Right renal cortex interstitium (tissue), 3 donors: ENCODE measurements at places on chromosomes 13 and 19. TPM values are rescaled to one million over a fixed set of nuclear protein-coding genes. Genes with fewer than 3 reads are reported as not detected.

Gene KLF2
- 20.1 TPM for polyA plus RNA-seq

Gene EHD2
- polyA plus RNA-seq: 29.3 TPM

Gene MEDAG
- polyA plus RNA-seq: 1.3 TPM

Gene ADGRE3
- not detected for polyA plus RNA-seq

Gene DCLK1
- 3.5 TPM for polyA plus RNA-seq

Gene TPTE2
- 0.35 TPM for polyA plus RNA-seq

Gene RDH8
- not detected for polyA plus RNA-seq

DNA sequence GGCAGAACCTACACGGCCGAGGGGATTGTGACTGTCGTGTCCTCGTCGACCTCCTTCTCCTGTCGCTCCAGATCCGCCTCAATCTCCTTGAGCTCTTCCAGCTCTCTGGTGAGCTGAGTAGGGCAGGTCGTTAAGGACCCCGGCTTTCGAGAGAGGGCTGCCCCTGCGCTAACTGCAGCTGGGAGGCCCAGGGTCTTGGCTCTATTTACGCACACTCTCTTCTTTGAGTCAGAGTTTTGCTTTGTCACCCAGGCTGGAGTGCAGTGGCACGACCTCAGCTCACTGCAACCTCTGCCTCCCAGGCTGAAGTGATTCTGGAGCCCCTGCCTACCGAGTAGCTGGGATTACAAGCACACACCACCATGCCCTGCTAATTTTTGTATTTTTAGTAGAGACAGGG is 7.6 kb downstream of the SPC24 start:
- no peak for DNase-seq

DNA sequence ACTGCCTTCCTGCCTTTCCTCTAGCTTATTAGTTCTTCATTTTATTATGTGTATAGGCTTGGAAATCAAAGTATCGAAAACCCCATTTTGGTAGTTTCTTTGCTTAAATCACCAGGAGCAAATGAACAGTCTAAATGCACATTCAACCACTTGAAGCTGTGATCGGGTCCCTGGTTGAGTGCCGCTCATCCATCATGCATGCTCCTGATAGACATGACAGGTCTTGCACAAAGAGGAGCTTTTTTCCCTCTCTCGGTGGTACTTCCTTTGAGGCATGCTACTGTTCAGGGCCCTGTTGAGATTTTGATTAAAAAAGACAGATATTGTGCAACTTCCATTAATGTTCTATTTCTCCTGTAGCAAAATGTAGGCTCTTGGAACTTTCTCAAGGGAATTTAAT is 185.8 kb downstream of the OLFM4 start:
- no peak for DNase-seq

- DNase-seq: no peak
Observed at GRCh38 chr19:1045247-1045603, 5.3 kb downstream of the ABCA7 start.

DNA sequence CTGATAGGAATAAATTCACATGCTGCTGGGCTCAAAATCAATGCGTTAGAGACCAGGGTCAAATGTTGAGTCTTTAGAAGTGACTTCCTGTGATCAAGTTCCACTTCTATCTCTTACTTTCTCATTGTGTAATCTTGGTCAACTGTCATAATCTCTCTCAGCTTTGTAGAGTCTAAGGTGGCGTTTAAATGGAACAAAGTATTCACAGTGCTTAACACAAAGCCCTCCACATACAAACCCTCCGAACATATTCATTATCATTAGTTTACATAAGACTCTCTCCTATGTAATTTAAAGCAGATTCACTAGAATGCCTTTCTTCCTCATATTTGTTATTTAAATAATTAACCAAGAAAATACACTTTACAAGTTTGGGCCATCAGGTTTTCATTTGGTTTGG is 1044.1 kb downstream of the EFNB2 start:
- no peak for DNase-seq

GRCh38 chr13:83633746-83634145 is 248.5 kb downstream of the SLITRK1 start:
- DNase-seq: no peak

GRCh38 chr19:16608290-16608739 is 19.7 kb downstream of the MED26 start:
- no peak for DNase-seq

GRCh38 chr13:31102905-31103304 is 58.8 kb downstream of the HSPH1 start:
- no peak for DNase-seq

GRCh38 chr19:50729894-50730293 is 6.7 kb downstream of the CLEC11A start:
- DNase-seq: no peak

- no peak for DNase-seq
Observed at GRCh38 chr19:307111-307531, 15.9 kb upstream of the PLPP2 start.

- DNase-seq: no peak
Observed at GRCh38 chr19:17873786-17874757, 2.3 kb downstream of the SLC5A5 start.

DNA sequence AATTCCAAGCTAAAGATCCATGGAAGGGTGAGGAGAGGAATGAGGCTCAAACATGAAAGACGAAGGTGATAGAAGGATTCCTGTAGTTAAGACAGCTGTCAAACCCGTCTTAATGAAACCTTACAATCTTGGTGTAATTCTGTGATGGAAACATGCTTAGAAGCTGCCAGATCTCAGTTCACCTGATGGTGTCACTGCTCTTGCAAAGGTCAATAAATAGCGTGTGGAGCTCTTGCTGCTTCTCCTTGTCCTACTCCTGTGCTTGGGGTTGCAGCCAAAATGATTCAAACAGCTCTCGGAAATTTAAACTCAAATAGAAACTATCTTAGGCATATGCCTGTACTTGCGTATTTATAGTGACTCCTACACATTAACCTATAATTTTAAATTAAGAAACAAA is 1705.0 kb downstream of the OLFM4 start:
- DNase-seq: no peak

DNA sequence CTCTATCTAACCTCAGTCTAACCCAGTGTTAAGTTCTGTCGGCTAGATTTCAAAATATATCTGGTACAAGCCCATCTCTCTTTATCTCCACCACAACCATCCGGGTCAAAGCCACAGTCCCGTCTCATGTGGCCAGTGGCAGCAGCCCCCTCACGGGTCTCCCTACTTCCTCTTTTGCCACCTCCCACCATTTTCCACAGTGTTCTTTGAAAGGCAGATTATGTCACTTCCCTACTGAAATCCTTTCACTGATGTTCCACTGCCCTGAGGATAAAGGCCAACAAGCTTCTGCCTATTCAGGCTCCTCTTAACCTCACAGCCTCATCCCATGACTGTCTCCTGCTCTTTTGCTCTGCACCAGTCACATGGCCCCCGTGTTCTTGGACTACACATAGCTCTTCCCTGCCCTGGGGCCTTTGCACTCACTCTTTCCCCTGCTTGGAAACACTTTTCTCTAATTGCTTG is 117.2 kb downstream of the UBL3 start:
- DNase-seq: no peak

DNA sequence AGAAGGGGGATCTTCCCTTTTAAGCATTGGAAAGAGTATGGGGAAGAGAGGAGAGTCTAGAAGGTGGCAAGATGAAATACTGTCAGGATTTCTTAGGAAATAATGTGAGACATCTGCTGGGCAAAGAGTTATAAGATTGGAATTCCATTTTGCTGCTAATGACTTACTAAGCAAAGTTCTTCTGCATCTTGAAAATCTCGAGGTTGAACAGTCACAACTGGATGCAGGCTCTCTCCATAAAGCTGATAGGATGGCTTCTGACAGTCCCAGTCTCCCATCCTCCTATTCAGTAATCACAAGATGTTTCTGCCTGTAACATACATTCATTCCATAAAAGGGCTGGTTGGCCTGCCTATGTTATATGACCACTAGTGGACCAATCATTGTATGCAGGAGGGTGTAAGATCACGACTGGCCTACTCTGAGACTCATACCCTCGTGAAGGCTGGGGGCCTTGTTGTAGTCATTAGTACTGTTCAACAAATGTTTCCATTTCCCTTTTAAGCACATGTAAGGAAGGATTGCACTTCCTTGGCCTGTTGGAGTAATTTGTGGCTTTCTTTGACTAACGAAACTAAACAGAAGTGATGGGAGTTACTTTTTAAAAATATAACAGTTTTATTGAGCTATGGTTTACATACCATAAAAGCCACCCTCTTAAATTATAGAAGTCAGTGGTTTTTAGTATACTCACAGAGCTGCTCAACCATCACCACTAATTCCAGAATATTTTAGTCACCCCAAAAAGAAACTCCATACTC is 45.0 kb upstream of the TDRD3 start:
- no peak for DNase-seq

GRCh38 chr13:26498656-26499601 is 58.6 kb upstream of the WASF3 start:
- no peak for DNase-seq

- DNase-seq: no peak
Observed at GRCh38 chr13:18628428-18628827, 553.2 kb downstream of the TUBA3C start.

DNA sequence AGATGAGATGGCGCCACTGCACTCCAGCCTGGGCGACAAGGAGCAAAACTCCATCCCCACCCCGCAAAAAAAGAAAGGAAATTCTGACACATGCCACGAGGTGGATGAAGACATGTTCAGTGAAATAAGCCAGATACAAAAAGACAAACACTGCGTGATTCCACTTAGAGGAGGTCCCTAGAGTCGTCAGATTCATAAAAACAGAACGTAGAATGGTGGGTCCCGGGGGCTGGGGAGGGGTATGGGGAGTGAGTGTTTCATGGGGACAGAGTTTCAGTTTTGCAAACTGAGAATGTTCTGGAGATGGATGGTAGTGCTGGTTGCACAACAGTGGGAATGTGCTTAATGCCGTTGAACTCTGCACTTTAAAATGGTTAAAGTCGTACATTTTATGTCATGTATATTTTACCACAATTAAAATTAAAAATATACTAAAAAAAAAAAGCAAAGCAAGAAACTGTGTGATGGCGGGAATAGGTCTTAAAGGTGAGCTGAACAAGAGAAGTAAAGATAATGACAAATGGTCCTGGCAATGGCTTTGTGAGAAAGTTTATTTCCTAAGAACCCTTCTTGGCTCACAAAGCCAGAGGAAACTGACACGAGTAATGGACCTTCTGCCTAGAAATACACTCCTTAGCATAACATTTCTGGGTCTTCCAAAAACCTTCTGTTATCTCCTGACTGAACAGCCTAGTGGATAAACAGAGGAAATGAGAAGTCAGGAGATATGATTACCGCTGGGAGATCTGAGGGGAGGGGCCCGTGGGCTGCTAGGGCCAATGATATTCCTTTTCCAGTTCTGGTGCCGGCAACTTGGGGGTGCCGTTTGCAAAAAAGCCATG is 4.2 kb upstream of the SPC24 start:
- DNase-seq: no peak

DNA sequence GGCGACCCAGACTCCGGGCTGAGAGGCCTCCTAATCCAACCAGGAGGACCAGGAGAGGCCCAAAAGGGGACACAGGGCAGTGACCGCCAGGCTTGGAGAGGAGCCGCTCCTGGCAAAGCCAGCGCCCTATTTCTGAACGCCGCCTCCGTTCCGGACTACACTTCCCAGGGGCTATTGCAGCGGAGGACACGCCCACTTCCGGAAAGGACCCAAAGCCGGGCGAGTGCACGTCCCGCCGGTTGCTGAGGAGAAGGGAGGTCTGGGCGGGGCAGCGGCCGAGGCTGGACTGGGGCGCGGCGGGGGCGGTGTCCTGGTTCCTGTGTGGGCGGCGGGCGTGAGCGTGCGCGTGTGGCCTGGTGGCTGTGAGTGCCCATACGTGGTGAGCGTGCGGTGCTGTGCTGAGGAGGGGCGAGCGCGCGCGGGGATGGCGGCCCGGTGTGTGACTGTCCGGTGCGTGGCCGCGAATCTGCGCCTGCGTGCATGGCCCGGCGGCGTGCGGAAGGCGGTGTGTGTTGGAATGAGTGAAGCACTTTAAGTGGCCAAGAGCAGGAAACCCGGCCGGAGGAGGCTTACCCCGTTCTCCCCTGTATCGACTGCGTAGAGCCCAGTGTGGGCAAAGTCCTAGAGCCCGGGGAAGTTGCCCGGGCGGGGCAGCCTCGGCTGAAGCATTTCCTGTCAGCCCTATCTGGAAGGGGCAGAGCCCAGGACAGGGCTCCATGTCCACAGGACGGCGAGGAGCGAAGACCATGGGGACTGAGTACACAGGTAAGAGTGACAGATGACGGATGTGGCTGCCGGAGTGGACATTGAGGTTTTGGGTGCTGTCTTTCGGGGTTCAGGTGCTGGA is at the start of gene ZNF470:
ZNF470 (plus strand) TSS at position 195 of the 847 bp plus-strand sequence. CDS start 2,844 bp downstream, outside the sequence.
- peak; percentile 89 for DNase-seq

DNA sequence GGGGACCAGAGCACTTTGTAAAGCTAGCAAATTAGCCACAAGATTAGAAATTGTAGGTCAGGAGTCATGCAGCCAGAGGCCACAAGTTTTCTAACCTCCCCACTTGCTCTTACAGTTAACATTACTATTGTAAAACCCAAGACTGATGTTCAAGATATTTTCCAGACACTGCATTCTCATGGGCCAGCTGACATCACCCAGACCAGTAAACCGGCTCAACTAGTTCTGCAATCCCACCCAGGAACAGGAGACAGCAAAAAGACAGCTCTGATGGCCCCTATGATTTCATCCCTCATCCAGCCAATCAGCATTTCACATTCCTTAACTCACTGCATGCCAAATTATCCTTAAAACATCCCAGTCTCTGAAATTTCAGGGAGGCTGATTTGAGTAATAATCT is 178.5 kb downstream of the PRR20E start:
- no peak for DNase-seq

- no peak for DNase-seq
Observed at GRCh38 chr13:27177852-27178251, 6.2 kb upstream of the USP12 start.

- no peak for DNase-seq
Observed at GRCh38 chr13:23859904-23860303, 29.3 kb downstream of the MIPEP start.

DNA sequence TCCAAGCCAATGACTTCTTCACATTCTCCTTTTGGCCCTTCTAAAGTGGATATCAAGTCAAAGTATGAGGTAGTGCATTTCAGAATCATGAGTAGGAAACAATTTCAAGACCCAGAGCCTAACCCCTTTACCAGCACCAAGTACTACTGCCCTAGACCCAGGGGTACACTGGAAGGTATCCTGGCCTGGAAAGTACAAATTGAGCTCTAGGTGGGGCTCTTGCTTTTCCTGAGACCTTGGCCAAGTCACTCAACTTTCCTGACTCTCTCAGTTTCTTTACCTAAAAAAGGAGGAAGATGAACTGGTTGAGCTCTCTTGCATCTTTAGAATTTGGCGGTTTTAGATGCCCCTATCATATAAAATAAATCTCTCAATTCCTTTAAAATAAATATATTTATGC is 204.7 kb downstream of the FGF14 start:
- no peak for DNase-seq

DNA sequence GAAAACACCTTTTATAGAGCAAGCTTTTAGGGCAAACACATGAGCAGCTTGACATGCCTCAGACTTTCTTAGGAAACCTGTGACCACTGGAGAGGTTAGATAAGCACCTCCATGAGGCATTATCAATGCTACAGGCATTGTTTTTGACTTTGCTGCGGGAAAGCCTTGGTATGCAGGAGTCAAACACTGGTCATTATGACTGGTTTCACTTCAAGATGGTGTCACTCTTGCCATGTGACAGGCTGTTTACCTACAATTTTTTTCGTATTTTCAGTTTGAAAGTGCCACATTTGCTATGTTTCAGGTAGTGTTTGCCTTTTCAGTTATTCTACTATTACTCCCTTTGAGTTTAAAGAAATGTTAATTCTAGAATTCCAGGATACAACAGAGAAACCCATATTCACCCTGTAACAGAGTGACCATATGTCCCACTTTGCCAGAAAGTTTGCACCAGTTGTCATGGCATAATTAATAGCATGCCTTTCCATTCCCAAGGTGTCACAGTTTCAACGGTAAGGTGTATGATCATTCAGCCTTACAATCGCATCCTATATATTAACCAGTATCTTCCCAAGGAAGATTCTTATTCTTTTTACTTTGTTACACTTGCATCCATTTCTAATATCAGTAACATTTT is 33.0 kb downstream of the USP12 start:
- DNase-seq: no peak
